ENCODE measurements at places on chromosomes 12 and 14.

DNA sequence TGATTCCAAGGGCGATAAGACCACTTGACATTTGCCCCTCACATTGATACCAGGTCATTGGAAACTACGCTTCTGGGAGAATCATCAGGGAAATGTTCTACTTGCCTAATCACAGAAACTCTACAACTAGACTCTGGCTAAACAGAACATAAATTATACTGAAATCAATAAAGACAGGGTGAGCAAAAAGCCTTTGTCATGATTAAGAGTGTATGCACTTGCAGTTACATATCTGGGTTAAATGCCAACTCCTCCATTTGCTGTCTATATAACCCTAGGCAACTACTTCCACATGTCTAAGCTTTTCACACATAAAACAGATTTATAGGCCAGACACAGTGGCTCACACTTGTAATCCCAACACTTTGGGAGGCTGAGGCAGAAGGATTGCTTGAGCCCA lies 125.7 kb downstream of the PHLDA1 start:
- no peak for DNase-seq

- no peak for DNase-seq
Observed at GRCh38 chr12:114919479-114919878, 235.5 kb upstream of the TBX3 start.

GRCh38 chr14:103014466-103015228 lies 42.7 kb downstream of the CDC42BPB start:
- DNase-seq: peak; percentile 36

DNA sequence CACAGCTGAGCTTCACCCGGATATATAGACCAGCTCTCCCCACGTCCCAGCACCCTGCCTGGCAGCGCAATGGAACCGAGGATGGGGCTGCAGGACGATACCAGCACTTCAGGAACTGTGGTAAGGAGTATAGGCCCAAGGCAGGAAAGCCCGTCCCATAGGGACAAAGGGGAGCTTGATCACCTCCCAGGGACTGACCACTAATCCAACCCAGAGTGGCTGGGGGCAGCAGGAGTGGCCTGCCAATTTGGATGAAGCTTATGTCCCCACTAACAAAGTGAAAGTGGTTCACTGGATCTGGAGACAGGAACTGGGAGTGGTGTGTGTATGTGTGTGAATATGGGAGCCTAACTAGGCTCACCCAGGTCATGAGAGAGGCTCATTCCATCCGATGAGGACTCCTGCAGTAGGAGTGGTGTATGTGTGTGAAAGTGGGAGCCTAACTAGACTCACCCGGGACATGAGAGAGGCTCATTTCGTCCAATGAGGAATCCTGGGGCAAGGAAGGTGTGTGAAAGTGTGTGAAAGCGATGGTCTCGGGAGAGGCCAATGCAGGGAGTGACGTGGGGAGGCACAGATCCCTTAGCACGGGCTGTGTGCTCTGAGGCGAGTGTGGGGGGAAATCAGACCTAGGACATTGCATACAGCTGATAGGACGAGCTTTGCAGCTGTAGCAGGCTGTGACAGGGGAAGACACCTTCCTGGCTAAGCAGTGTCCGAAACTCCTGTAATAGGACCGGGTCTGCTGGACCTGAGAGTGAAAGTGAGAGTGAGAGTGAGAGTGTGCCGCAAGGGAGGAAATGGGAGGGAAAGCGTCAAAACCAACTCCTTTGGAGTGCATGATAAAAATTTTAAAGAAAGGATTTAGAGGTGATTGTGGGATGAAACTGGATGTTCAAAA lies 25.7 kb downstream of the KLRK1 start:
- DNase-seq: no peak

DNA sequence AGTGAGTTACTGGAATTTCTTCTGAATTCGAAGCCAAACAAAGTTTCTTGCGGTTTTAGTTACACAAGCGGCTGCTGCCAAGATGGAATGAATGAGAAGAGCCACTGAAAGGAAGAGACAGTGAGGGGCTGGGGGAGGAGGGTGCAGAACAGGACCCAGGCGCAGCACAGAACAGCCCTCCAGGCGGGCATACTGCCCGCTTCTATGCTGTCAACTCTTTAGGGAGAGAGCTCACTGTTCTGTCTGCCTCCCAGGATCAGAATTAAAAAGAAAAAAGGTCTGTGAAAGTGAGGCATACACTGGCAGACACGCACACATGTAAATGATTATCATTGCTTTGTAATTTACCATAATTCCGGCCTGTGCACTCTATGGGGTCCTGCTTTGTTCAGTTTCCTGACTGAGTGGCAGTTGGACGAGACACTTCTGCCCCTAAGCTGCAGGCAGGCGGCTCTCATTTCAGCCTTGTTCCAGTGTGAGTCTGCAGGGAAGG lies 231.6 kb downstream of the CACNA1C start:
- peak; percentile 91 for DNase-seq

DNA sequence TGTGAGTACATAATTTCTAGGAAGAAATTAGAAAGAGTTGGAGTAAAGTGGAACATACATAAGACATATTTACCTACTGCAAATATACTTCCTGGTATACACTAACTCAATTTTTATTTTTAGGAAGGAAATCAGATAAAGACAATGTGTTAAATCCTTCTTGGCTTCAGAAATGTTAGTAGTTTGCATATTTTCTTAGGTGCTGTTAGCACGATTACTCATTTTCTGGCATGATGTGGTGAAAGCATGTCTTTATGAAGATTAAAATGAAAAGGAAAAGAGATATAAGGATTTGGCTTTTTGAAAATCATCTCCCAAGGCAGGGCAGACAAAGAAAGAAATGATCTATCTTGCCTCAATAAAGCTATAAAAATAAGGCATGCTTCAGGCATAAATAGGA lies 287.6 kb upstream of the E2F7 start:
- no peak for DNase-seq

DNA sequence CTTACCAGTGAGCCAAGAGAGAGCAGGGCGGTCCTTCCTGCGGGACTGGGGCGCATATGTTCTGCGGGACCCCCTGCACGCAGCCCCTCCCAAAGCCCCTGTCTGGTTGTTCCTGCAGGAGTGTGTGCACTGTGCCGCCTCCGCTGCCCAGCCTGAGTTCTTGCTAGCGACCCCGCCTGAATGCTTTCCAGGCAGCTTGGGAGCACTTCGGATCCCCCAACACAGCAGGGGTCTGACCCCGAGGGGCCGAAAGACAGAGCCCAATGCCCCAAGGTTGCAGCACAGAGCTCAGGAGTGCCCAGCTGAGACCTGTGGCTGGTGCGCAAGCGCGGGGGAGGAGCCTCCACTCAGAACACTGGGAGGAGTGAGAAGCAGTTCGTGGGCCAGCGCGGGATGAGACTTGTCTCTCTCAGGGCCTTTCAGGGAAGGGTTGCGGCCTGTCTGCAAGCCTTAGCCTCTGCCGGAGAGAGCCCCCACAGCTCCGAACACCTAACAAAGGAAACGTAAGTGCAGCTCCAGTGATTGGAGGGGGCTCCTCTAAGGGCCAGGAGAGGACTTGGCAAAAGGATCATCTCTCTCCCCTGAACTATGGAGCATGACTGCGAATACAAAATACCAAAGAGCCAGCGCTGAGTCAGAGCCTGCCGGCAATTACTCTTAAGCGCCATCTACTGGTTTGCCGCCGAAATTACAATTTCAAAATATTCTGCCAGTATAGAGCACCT lies 50.5 kb downstream of the GTF2A1 start:
- DNase-seq: peak; percentile 70

DNA sequence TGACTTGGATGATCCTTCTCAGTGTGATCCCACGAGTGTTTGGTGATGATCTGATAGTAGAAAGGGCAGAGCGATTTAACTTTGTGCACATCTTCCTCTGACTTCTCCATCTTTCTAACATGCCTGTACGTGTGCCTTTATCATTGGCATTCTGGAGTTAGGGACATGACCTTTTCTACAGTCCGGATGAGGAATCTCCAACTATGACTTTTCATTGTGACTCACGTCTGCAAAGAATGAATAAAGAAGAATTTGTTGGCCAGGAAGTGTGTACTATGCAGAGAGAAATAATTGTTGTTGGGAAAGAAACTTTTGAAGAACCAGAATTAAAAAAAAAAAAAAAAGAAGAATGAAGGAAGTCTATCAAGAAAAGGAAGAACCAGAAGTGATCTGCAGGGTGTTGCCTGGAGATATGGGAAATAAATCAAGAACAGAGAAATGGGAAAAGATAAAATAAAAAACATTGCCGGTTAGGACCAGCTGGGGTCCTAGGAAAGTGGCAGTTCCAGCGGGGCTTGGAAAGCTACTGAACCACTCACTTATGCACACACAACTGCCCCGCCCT lies 25.3 kb downstream of the PPFIBP1 start:
- peak; percentile 39 for DNase-seq

- DNase-seq: no peak
Observed at GRCh38 chr12:6612247-6612646, 5.1 kb upstream of the CHD4 start.

GRCh38 chr12:10829994-10830393 lies 3.8 kb upstream of the TAS2R10 start:
- no peak for DNase-seq

DNA sequence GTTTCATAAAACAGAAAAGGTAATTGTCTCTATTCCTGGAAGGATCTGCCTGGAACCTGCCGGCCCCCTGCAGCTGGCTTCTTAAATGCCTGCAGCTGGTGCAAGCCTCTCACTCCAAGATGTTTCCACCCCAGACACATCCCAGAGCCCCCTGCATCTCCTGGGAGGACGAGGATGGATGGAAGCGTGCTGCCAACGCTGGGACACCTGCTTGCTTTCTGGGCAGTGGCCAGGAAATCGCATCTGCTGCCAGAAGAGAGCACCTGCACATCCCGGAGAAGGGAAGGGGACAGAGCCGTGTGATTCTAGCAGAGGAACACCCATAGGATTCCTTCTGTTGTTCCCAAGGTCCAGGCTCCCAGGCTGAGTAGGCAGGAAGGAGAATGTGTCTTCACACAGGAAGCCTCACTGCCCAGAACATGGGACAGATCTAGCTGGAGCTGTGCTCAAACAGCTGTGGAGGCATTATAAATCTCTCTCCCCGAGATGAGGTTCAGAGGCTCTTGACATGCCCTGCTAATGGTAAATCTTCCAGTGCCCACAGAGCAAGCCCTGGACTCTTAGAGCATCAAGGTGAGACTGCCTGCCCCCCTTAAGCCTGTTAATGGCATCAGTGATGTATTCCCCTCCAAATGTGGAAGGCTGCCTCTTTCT lies 138.8 kb upstream of the MAP1LC3B2 start:
- no peak for DNase-seq

GRCh38 chr14:36514278-36515104 lies 5.5 kb downstream of the NKX2-1 start:
- no peak for DNase-seq

DNA sequence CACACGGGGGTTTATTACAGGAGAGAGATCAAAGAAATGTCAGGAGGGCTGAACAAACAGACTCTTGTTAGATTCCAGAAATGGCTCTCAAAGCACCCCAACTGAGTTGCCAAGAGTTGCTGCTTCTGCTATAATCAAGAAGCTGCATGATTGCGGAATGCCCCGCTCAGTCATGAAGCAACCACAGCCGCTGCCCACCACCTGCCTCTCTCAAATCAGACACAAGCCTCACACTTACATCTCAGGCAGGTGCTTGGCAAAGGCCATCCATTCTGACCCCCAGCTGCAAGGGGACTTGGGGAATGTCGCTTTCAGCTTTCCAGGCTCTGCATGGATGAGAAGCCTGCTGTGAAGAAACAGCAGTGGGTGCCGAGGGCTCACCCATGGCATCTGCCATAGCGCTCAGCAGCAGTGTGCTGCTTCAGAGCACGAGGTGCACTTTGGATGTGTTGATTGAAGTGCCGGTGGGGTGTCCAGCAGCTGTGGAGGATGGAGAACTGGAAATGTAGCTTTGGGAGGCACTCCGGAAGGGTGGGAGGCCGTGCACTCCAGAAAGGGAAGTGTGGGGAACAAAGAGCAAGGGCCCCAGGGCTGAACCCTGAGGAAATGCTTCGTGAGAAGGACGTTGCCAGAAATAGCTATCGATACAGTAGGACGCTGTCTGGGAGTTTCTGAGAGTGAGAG lies 37.7 kb downstream of the LRRC74A start:
- no peak for DNase-seq

GRCh38 chr12:92349635-92350034 lies 204.0 kb upstream of the BTG1 start:
- DNase-seq: no peak

- no peak for DNase-seq
Observed at GRCh38 chr12:25830456-25830855, 128.0 kb upstream of the RASSF8 start.

DNA sequence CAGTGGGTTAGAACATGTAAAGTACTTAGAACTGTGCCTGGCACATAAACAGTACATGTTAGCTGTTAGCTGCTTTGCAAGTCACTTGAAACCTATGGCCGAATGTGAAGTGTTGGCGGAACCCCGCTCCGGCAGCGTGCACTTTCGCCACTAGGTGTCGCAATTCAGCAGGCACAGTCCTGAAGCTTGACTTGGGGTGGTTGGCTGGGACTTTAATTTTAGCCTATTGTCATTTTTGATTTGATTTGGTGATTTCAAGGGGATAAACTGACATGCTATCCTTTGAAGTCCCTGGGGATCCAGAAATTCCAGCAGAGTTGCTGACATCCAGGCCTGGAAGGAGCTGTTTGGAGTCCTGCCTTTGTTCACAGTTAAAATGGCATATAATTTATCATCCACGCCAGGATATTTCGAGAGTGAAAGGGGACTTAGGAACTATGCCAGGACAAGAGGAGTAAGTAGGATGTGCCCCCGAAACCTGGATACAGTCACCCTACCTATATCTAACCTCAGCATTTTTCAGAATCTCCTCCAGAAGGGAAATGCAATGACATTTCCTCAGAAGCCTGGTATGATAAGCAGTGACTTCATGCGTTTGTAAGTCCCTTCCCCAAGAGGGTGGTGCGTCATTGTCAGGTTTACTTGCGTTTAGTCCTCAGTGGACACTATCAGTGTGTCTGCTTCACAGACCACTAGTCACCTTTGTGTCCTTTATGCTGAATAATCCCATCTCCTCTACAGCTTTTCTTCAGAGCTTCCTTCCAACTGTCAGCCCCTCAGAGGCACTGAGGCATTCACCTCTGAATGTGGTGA lies 3.5 kb upstream of the TSPAN9 start:
- peak; percentile 81 for DNase-seq

- DNase-seq: no peak
Observed at GRCh38 chr14:46325777-46326176, 325.8 kb downstream of the RPL10L start.

- no peak for DNase-seq
Observed at GRCh38 chr14:90297876-90298629, 33.7 kb downstream of the NRDE2 start.

GRCh38 chr12:25502596-25502995 lies 50.5 kb downstream of the LMNTD1 start:
- no peak for DNase-seq

DNA sequence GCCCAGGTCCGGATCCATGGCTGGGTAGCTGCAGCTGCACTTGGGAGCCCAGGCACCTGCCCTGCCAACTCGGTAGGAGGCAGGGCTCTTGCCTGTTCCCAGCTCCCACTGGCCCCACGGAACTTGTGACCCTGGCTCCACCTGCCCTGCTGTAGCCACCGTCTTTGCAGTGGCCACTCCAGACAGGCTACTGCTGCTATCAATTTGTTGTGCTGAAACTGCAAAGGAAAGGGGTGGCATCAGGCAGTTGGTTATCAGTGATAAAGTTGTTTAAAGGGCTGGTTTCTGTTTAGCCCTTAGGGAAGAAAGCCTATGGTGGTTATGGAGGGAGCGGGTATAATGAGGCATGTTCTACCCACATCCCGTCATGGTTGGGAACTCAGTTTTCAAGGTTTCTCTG lies 32.1 kb upstream of the ARID2 start:
- no peak for DNase-seq
